ENCODE measurements at places on chromosomes 6 and 20.

DNA sequence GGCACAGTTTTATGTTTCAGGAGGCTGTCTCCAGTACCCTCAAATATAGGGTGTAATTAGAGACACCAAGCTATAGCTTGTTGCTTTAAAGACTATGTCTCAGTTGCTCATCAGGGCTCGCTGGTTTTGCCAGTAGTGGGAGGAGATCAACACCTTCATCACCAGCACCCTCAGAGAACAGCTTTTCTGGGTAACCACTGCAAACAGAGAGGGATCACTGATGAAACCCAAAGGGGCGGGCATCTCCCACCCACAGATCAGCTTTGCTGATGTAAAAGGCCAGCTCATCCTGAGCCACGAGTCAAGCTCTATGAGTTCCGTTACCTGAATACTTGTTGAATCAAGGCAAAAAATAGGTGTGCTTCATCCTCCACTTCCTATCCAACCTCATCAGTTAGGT lies 187.7 kb downstream of the AIG1 start:
- DNase-seq = no peak

DNA sequence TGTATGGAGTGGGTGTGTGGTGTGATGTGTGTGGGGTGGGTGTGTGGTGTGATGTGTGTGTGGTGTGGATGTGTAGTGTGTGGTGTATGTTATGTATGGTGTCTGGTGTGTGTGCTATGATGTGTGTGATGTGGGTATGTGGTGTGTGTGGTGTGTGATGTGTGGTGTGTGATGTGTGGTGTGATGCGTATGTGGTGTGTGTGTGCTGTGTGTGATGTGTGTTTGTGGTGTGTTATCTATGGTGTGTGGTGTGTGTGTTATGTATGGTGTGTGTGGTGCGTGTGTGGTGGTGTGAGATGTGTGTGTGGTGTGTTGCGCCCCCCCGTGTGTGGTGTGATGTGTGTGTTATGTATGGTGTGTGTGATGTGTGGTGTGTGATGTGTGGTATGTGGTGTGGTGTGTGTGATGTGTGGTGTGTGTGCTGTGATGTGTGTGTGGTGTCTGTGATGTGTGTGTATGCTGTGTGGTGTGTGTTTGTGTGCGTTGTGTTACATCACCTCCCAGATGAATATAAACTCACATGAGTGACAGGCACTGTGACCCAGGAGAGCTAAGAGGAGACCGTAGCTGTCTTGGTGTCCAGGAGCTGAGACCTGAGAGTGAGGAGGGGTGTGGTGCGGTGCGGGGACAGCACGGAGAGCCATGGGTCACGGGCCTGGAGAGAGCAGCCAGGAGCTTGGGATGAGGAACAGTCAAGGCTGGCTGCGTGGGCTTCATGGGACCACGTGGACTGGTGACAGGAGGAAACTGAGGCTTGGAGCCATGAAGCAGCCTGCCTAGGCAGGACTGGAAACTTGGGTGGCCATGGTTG lies 8.8 kb downstream of the DLGAP4 start:
- DNase-seq = peak; percentile 30

DNA sequence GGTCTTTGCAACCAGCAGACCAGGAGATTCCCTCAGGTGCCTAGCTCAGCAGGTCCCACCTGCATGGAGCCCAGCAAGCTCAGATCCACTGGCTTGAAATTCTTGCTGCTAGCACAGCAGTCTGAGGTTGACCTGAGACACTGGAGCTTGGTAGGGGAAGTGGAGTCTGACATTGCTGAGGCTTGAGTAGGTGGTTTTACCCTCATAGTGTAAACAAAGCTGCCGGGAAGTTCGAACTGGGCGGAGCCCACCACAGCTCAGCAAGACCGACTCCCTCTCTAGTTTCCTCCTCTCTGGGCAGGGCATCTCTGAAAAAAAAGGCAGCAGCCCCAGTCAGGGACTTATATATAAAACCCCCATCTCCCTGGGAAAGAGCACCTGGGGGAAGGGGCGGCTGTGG lies 34.3 kb downstream of the PRSS35 start:
- no peak for DNase-seq

- no peak for DNase-seq
Measured at GRCh38 chr6:155528982-155529453, 73.4 kb upstream of the NOX3 start.

DNA sequence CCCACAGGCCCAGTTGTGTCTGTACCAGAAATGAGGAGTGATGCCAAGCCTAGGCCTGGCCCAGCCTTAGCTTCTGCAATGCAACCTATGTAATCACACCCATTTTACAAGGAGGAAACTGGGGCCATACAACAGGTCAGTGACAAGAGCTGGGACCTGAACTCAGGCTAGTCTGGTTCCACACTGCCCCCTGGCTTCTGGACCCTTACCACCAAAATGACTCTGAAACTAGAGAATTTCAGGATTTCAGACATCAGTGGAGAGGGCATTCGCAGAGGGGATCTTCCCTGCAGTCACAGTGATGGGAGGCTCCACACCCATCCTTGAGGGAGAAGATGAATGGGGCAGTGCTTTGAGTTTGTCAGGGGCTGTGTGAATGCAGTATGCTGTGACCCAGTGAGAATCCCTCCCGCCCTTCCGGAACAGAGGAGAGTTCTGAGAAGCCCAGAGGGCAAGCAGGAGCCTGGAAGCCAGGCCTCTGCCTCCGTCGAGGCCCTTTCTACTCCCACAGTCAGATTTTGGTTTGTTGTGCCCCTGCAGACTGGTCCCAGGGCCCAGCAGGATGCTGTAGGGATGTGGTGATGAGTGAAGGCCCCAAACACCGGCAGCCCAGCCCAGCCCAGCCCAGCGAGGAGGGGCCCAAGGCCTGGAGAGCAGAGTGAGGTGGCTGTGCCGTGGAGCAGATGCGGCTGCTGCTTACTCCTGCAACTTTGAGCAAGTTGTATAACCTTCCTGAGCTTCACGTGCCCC lies 48.1 kb upstream of the MYL9 start:
- DNase-seq = no peak

DNA sequence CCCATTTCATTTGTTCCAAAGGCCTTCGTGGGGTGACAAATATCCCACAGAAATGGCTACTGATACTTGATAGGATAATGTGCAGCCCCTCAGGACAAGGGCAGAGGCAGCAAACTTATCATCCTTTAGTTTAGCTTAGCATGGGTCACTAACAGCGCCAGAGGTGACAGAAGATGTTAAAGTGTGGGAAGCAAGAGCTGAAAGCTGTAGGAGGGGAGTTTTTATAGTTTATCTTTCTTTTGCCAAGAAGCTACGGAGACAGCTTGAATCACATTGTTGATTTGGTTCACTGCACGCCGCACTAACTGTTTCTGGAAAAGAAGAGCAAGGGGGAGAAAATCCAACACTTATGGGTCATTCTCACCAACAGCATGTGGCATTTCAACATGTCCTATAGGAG lies 773.9 kb upstream of the MMS22L start:
- no peak for DNase-seq

Data from NCI-H1930 (cell line).